CD4-positive, alpha-beta T cell (primary cell): ENCODE measurements at places on chromosomes 16 and 17.

DNA sequence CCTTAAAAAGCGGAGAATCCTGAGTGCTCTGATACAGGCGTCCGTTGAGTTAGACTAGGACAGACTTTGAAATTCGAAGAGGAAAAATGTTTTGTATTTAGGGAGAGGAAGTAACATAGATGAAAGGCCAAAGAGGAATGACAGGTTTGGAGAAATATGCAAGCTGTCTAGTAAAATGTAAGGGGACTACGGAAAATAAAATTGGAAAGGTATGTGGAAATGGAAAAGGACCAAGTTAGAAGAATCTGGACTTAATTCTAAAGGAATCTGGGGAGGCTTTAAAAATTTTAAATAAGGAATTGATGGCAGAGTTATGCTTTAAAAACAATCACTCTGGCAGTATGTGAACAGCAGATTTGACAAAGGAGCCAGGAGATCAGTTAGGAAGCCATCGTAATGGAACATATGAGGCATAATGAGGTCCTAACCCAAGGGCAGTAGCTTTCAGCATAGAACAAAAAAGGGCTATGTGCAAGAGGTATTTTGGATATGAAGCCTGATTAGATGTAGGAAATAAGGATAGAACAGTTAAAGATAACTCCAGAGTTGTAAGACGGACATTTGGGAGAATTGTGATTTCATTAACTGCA, 38.3 kb downstream of the CYB561 start:
- DNase-seq = no peak
- H3K27me3 ChIP-seq = no peaks in the 10 kb centered on the region
- H3K27ac ChIP-seq = no peak overlapping the region
- H3K4me3 ChIP-seq = no peak overlapping the region

GRCh38 chr17:76353004-76353598, 615 bp downstream of the PRPSAP1 start:
- no peak for DNase-seq
- H3K4me3 ChIP-seq = peak overlapping the region; percentile 83
- peaks cover 21% of the 10 kb centered on the region for H3K4me1 ChIP-seq
- H3K27ac ChIP-seq = peak overlapping the region; percentile 29

DNA sequence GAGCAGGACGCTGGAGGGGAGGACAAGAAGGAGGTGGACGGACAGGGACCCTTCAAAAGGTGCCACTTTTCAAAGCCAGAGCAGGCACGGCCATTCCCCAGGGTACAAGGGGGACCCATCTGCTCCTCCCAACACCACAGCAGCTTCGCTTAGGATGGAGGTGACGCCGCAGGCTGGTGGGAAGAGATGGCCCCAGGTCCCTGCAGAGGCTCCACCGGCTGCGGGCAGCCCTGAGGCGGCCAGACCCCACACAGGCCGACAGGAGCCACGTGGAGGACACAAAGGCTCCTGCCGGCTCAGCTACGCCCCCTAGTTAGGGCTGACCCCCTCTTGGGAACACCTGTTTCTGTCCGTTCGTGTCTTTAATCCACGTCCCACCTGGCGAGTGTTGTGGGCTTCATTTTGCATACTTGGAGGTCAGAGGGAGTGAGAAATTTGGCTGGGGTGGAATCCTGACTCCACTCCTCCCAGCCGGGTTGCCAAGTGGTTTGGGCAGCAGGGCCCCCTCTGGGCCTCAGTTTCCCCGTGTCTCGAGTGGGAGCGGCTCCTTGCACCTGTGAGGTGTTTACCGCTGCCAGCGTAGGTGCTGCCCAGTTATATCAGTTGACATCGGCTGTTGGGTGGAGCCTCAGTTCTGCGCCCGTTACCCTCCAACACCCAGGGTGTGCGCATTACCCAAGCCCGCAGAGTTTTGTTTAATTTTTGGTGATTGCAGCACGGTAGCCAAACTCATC, 5.8 kb upstream of the FN3KRP start:
- H3K27ac ChIP-seq = no peak overlapping the region
- H3K36me3 ChIP-seq = no peaks in the 10 kb centered on the region
- H3K27me3 ChIP-seq = no peaks in the 10 kb centered on the region

DNA sequence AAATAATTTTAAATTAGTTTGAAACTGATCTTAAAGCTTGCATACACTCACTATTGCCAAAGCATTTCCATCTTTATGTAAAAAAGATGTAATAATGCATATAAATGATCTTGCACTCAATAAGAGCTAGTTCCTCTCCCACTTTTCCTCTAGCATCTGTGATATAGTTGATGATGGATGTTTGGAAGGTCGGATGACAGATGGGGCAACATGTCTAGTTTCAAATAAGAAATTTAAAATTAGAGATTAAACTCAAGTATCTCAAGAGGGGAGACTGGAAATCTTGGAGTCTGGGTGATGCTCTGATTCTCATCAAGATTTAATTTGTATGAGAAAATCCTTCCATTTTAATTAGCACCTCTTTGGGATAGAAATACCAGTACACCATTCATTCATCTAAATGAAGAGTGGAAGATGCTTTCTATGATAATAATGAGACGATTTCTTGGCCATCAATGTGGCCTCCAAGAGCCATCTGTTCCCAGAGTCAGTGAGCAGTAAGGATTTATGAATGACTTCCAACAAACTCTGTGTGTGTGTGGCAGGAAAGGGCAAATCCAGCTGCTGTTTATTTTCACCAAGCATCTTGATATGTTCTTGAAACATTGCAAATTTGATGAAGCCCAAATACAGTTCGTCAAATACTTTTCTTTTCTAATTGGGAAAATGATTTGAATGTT, 616.3 kb upstream of the CDH8 start:
- H3K27me3 ChIP-seq = no peaks in the 10 kb centered on the region
- DNase-seq = no peak
- no peak overlapping the region for H3K4me3 ChIP-seq
- H3K4me1 ChIP-seq = no peaks in the 10 kb centered on the region

- no peak overlapping the region for H3K27ac ChIP-seq
- H3K4me1 ChIP-seq = no peaks in the 10 kb centered on the region
- DNase-seq = no peak
- no peaks in the 10 kb centered on the region for H3K27me3 ChIP-seq
- H3K36me3 ChIP-seq = no peaks in the 10 kb centered on the region
- H3K4me3 ChIP-seq = no peak overlapping the region
Measured at GRCh38 chr16:72400257-72401083, 228.5 kb upstream of the PMFBP1 start.

GRCh38 chr17:43856141-43856540, 9.2 kb downstream of the CD300LG start:
- no peaks in the 10 kb centered on the region for H3K36me3 ChIP-seq
- no peaks in the 10 kb centered on the region for H3K27me3 ChIP-seq
- no peak overlapping the region for H3K27ac ChIP-seq
- no peaks in the 10 kb centered on the region for H3K4me1 ChIP-seq
- H3K4me3 ChIP-seq = no peak overlapping the region

DNA sequence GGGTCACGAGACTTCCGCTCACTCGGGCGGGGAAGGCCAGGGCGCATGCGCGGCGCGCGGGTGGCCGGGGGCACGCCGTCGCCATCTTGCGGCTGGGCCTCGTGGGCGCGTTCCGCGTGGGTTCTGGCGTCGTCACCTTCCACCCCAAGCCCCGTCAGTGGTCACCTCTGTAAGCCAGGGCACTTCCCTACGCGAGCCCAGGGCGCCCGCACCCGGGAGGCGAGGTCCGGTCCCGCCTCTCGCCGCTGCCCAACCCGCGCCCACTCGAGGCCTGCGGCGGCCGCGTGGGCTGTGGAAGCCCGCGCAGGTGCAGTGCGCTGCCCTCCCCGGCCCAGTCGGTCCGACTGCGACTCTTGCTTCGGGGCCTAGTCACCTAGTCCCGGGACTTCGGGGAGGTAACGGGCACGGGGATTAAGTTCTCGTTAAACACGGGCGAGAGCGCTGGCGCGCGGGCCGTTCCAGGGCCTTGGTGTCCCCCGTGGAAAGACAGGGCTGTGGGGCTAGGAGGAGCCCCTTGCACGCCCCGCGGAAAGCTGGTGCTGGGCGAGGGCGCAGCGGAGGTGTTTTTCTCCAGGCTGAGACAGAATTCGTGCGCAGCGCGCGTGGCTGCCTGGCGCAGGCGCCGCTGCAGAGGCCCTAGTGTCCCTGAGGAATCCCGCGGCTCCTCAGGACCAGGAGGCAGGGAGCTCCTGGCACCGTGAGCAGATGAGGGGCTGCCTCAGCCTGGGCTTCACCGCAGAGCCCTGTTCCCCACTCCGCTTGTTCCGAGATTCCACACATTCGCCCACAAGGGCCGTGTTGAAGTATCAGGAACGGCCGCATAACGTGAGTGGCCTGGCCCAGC, 472 bp upstream of the ARHGDIA start:
- H3K27ac ChIP-seq = peak overlapping the region; percentile 98
- H3K4me3 ChIP-seq = peak overlapping the region; percentile 83
- peaks cover 29% of the 10 kb centered on the region for H3K36me3 ChIP-seq

DNA sequence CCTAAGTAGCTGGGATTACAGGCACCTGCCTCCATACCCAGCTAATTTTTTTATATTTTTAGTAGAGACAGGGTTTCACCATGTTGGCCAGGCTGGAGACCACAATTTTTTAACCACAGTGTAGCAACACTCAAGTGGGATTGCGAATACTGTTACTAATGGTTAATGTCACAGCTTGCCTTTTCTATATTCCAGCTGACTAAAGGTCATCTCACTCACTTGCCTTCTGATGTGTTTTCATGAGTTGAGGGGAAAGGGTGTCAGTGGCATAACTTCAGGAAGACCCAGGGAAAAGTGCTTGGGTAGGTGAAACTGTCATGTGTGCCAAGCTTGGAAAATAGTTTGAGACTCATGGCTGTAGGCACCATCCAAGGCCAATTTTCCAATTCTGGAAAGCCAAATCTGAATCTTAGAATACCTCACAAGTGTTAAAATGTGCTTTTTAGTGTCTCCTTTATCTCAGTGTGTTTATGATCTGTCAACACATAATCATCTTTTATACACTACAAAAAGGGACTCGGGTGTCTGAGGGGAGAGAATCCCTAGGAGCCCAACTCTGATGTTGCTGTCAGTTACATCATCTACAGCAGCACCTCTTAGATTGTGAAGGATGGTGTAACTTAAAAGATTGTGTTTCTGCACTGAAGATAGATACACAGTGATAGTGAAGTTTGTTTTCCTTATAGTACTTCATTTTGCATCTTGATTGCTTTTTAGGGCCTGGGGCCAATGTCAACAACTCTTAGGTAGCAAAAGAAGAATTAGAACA, 27.1 kb downstream of the OGFOD1 start:
- no peaks in the 10 kb centered on the region for H3K4me1 ChIP-seq
- H3K4me3 ChIP-seq = no peak overlapping the region
- H3K36me3 ChIP-seq = peaks cover 80% of the 10 kb centered on the region
- H3K27ac ChIP-seq = no peak overlapping the region
- H3K27me3 ChIP-seq = no peaks in the 10 kb centered on the region

DNA sequence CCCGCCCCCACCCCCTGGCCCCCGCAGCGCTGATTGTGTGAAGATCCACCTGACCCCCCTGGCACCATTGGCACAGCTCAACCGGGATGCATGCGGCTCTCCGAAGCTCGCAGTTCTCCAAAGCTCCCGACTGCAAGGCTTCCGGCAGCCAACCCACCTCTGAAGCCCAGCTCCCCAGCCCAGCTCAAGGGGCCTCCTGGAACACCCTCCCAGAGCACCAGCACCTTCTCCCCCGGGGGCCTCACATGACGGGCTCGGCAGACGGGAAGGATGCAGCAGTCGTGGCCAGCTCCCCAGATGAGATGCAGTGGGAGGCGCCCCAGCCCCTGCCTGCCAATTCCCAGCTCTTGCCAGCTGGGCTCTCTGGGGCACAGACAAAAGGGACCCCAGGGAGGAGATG, 215.3 kb downstream of the ZNF423 start:
- DNase-seq = no peak
- no peak overlapping the region for H3K27ac ChIP-seq
- H3K4me1 ChIP-seq = no peaks in the 10 kb centered on the region
- no peaks in the 10 kb centered on the region for H3K27me3 ChIP-seq
- H3K36me3 ChIP-seq = no peaks in the 10 kb centered on the region
- no peak overlapping the region for H3K4me3 ChIP-seq

GRCh38 chr17:15971098-15971678, 26.3 kb downstream of the ADORA2B start:
- no peak overlapping the region for H3K4me3 ChIP-seq
- H3K4me1 ChIP-seq = peaks cover 12% of the 10 kb centered on the region
- no peak overlapping the region for H3K27ac ChIP-seq

DNA sequence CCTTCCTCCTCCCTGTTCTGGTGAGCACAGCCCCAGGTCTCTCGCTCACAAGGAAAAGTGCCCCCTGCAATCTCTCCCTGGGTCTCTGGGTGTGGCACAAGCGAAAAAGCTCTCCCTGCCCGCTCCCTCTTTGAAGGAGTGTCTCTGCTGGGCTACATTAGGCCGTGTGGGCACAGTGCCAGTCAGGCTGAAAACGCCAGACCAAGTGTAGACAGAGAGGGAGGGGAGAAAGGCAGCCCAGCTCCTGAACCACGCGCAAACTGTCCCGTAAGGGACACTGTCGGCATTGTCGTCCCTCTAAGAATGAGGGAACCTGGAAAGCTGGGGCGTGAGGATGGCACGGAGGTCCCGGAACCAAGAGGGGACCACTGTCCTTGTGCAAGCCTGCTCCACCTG, 3.9 kb downstream of the SMIM5 start:
- no peak for DNase-seq
- peaks cover 4% of the 10 kb centered on the region for H3K36me3 ChIP-seq
- no peak overlapping the region for H3K4me3 ChIP-seq
- no peaks in the 10 kb centered on the region for H3K27me3 ChIP-seq
- H3K27ac ChIP-seq = no peak overlapping the region

GRCh38 chr17:72425133-72425793, 304.4 kb downstream of the SOX9 start:
- H3K4me3 ChIP-seq = no peak overlapping the region
- no peaks in the 10 kb centered on the region for H3K36me3 ChIP-seq
- peaks cover 15% of the 10 kb centered on the region for H3K4me1 ChIP-seq
- no peak for DNase-seq

DNA sequence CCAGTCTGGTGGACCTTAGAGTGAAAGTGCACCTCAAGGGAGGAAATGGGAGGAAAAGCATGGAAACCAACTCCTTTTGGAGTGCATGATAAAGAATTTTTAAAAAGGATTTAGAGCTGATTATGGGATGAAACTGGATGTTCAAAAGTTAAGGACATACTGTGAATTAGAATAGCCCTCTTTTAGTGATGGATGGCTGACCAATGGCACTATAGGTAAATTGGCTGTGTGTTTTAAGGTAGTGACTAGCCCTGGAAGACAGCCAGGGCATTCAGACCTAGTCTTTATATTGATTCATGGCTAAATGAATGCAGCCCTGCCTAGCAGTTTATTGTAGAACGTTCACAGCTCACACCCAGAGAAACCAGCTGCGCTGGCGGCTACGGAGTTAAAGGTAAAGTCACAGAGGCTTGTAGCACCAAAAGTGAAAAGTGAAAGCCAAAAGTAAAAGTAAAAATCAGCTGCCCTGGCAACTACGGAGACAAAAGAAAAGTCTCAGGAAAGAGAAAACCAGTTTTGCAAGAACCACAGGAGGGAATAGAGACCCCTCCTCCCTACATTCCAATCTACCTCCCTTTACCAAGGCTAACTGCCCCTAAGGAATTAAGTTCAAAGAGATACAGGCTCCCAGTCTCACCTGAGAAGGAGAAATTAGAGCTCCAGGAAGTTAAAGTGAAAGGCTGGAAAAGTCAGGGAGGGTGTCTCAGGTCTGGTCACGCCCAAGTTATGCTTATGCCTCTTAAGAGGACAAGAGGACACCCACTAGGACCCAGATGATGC, 21.8 kb downstream of the ACSM1 start:
- H3K27ac ChIP-seq = no peak overlapping the region
- DNase-seq = peak; percentile 7
- no peaks in the 10 kb centered on the region for H3K27me3 ChIP-seq
- H3K36me3 ChIP-seq = no peaks in the 10 kb centered on the region

- H3K27me3 ChIP-seq = peaks cover 2% of the 10 kb centered on the region
- no peaks in the 10 kb centered on the region for H3K4me1 ChIP-seq
- H3K4me3 ChIP-seq = no peak overlapping the region
- no peak overlapping the region for H3K27ac ChIP-seq
Measured at GRCh38 chr17:66985338-66986237, 21.1 kb downstream of the CACNG4 start.

- no peaks in the 10 kb centered on the region for H3K36me3 ChIP-seq
- H3K27ac ChIP-seq = no peak overlapping the region
- no peaks in the 10 kb centered on the region for H3K4me1 ChIP-seq
Measured at GRCh38 chr17:79342376-79342775, 267.8 kb downstream of the ENGASE start.
